ENCODE measurements at places on chromosomes 4 and X.

DNA sequence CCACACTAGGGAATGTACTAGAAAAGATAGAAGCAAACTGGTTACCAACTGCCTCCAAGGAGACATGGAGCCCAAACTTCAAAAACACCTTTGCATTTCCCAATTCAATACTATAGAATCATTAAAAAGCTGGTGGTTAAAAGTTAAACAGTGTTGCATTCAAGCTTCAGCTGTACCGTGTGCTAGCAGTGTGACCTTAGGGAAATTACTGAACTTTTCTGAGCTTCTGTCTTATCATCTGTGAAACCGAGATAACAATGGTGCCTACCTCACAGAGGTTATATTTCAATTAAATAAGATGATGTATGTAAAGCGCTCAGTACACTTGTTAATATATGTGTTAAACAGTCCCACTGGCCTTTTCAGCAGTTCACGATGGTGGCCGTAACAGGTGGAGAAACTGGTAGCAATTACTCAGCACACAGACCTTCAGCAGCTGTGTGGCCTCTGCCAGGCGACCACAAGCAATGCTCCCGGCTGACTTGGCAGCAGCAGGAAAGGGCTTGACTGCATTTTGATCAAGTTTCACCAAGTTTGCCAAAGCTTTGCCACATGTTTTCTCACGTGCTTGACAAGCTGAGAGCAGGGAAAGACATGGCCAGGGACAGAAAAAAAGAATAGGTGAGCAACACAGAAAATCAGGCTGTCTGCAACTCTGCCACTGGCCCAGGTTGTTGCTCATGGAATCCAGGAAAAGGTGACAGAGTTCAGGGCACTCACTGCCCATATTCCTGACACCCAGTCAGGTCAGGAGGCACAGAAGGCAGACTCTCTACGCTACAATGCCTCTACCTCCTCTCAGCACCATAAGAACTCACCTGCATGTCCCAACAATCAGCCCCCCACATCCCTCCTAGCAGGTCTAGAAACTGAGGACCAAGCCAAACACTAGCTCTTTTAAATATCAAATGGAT, 72.1 kb downstream of the PARM1 start:
- no peak for DNase-seq

- DNase-seq = no peak
Measured at GRCh38 chr4:70225824-70226223, at the start of gene FDCSP. Gene FDCSP (plus strand): TSS chr4:70226124. CDS start chr4:70231195, 5,071 bp downstream.

- no peak for DNase-seq
Measured at GRCh38 chrX:39161611-39162255, 360.5 kb downstream of the MID1IP1 start.

DNA sequence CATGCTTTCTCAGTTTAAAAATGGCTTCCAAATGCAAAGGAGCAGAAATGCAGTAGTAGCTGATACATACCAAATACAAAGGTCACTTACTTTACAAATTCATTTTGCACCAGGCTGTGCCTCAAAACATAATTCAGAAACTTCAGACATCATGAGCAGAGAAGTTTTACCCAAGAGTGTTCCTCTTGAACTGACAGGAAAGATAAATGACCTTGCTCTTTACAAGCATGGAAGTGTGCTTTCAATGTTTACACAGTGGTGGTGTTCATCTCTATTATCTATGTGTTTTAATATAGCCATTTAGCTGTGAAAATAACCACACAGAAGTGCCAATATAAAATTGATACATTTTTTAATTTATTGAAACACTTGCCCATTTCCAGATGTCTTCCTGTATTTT, 383.4 kb downstream of the ANKRD50 start:
- no peak for DNase-seq

DNA sequence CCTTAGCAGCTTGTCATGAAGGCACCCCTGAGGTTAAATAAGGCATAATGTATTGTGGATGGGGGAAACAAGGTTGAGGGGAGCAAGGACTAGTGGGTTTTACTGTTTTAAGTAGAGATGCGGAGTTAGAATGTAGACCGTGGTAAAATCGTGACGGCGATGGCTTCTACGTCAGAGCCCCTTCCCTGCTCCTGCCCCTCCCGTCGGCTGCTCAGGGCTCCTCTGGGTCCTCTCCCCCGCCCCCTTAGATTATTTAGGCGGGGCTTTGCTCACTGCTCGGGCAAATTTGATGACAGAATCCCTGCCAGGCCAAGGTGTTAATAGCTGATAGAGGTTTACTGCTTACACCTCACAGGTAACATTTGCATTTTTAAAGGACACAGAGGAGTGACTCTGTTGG, 2.3 kb downstream of the FRMPD3 start:
- no peak for DNase-seq

DNA sequence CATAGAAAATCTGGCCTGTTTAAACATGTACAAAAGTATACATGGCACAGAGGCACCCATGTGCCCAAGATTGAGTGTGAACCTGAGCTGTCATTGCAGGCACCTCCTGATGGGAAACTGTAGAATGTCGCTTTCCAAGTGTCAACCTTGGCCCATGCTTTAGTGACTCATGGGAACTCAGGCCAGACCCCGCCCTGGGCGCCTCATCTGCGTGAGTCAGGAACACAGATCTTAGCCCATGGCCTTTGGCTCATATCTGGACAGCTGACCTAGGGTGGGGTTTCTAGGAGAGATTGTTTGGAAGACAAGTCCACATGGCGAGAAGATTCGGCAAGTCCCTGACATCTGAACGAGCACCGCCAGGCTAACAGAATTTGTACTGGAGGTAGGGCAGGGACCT, 50.0 kb downstream of the CYTL1 start:
- no peak for DNase-seq
